GF-D8 (cell line): ENCODE measurements at places on chromosomes 5 and 9.
A peak's percentile ranks its signal among the peaks of the same experiment; 100 is the strongest.

GRCh38 chr5:42787073-42787472, 24.6 kb downstream of the SELENOP start:
- no peak for DNase-seq

GRCh38 chr5:36240779-36241630, 720 bp downstream of the NADK2 start:
- DNase-seq: peak; percentile 27

DNA sequence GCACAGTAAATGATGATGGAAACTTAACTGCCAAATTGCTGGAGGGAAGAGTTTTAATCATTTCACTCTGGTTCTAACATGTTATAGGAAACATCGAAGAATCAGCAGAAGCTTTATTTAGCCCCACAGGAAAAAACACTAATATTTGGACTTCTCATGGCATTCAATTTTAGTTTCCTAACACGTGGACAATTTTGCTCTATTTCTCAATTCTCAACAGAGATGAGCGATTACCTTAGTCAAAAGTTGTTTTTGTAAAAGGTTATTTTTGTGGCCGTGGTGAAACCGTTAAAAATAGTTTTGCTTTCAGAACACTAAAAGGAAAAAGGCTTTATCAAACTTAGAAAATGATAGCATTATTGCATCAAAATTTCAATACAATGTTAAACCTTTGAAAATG, 235.2 kb downstream of the PLK2 start:
- no peak for DNase-seq

DNA sequence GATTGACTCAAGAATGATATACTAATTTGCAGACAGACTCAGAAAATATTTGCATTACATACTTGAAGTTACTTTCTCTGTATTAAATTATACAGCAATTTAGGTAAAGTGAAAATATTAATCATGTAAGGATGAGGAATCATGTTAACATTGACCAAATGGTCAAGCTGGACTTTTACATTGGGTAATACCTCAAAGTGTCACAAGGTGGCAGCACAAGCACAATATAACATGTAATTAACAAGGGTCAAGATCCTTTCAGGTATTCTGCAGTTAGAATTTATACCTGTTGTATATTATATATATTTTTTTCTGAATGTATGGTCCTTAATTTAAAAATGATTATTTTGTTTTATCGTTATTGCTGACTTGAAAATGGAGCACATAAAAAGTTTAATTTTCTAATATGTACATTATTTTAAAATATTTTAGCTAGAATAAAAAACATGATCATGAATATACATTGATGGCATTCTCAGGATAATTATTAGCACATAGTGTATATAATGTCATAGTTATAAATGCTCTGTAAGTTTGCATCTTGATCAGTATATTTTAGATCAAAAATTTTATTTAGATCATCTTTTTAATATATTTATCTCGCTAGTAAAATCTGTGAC, 8.6 kb downstream of the HAPLN1 start:
- DNase-seq: no peak

- DNase-seq: no peak
These were observed 517.3 kb upstream of the RORB start for GRCh38 chr9:73979894-73980264.

- DNase-seq: no peak
These were observed 9.6 kb upstream of the IL13 start for GRCh38 chr5:132648355-132648754.

DNA sequence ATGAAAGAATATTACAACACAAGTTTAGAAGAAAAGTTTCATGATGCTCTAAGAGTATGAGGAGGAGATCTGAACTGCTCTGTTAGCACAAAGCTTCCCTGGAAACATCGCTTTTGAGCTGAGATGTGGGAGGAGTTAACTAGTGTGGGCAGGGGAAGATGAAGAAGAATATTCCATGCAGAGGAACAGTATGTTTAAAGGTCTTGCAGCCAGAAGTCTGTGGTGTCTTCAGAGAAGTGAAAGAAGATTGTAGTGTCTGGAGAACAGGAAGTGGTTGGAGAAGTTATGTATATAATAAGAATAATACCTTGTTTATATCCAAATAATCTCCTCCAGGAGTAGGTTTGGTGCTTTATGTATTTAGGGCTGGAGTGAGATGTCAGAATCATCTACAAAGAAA, 406.7 kb downstream of the MAN2A1 start:
- DNase-seq: no peak

- DNase-seq: no peak
These were observed 44.4 kb downstream of the ACTBL2 start for GRCh38 chr5:57437976-57438805.

DNA sequence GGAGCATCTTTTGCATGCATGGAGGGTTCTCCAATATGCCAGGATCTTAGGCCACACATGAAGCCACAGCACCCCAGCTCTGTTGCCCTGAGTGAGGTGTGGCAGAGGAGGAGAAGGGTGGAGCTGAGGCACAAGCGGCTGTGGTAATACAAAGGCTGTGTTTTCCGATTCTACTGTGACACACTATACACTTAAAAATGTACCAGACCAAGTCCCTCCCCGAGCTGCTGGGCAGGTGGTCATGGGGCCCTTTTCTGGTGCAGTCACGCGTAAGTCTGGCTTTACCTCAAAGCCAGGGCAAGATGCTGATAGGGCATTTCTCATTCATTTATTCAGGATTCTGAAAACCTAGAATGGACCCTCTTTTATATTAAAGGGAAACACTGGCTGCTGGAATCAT, 3.7 kb downstream of the ADGRV1 start:
- no peak for DNase-seq

GRCh38 chr9:121860213-121860612, 208.8 kb downstream of the DAB2IP start:
- DNase-seq: no peak

DNA sequence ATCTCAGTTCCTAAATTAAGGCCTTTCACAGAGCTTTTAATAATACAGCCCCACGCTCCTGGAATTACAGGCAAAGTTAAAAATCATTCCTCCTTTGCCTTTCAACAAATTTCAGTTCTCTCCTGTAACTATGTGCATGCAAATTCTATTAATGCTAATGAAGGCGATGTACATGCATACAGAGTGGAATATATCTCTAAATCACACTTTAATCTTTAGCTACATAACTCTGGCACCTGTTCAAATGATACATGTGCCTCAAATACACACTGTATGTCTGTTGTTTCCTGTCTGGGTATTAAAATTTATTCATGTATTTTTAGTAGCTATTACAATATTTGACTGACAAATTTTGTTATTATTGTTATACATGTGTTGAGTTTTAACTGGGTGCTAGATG, 30.8 kb downstream of the CETN3 start:
- no peak for DNase-seq

GRCh38 chr9:117092582-117092981, 322.3 kb downstream of the ASTN2 start:
- DNase-seq: no peak

- DNase-seq: no peak
These were observed 3.1 kb downstream of the MYOT start for GRCh38 chr5:137870647-137871339.

DNA sequence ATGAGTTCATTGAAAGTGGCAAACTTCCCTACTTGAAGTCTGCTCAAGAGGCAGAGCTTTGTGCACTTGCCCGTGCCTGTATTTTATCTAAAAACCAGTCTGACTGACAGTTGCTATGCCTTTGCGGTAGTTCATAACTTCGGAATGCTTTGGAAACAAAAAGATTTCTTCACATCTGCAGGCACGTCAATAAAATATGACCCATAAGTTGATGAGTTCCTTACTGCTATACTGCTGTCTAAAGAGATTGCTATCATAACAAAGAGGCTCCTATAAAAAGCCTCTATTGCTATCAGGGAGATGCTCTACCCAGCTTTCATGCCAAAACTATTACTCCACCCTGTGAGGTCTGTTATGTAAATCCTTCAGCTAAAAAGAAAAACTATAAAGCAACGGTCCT, 25.4 kb upstream of the RNF20 start:
- no peak for DNase-seq

DNA sequence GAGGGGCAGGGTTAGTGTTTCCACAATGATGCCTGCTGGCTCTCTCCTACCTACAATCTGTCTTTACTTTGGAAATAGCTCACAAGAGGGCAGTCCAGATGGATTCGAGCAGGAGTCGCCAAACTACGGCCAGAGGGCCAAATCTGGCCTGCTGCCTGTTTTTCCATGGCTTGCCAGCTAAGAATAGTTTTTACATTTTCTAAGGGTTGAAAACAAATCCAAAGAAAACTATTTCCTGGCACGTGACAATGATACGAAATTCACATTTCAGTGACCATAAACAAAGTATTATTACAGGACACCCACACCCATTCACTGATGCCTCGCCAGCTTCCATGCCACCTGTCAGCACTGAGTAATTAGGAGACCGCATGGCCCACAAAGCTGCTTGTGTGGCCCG, 162.9 kb upstream of the WWC1 start:
- no peak for DNase-seq

DNA sequence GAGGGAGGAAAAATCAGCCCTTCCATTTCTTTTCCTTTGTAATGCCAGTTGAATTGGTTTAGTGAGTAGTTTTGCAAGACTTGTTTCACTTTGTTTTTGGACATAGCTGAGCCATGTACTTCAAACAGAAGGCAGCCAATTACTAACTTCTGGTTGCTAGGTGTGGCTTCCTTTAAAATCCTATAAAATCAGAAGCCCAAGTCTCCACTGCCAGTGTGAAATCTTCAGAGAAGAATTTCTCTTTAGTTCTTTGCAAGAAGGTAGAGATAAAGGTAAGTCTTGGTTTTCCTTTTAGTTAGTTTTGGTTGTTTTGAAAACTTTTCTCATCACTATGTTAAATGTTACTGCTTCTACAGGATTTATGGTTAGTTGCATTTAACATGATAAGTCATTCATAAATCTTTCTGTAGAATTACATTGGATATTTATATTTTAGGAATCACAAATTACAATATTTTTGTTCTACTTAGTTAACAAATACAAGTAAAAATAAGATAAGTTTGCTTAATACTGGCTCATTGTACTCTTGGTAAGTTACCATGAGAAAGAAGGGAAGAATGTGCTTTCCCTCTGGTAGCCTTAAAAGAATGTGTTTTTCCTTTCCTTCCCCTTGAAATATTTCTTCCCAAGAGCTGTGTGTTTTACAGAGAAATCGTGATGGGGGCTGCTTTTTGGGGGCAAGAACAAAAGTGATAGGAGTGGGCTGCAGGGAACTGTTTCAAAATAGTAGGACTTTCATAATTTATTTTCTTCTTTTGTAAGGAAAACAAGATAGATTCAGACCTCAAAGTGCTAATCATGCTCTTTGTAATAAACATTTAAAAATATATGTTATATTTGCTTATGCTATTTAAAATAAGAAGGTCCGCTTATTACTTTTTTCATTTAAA, at the start of gene ANXA1:
TSS of gene ANXA1 (plus strand) at position 213 of the 890 bp plus-strand sequence. CDS start 6,671 bp downstream, outside the sequence.
- DNase-seq: peak; percentile 69

DNA sequence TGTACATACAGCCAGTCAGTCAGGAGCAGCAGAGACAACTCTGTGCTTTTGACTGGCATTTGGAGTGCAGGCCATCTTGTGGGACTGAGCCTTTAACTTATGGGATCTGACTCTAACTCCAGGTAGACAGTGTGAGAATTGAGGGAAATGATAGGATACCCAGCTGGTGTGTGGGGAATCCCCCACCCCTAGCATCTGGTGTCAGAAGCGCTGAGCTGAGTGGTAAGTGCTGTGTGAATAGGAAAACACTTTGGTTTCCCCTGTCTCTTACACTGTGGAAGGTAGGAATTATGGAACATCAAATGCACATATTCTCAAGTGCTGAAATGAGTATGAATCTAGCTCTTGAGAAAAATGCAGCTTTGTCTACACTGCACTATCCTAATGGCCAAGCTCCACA, 43.9 kb downstream of the CCDC125 start:
- no peak for DNase-seq

DNA sequence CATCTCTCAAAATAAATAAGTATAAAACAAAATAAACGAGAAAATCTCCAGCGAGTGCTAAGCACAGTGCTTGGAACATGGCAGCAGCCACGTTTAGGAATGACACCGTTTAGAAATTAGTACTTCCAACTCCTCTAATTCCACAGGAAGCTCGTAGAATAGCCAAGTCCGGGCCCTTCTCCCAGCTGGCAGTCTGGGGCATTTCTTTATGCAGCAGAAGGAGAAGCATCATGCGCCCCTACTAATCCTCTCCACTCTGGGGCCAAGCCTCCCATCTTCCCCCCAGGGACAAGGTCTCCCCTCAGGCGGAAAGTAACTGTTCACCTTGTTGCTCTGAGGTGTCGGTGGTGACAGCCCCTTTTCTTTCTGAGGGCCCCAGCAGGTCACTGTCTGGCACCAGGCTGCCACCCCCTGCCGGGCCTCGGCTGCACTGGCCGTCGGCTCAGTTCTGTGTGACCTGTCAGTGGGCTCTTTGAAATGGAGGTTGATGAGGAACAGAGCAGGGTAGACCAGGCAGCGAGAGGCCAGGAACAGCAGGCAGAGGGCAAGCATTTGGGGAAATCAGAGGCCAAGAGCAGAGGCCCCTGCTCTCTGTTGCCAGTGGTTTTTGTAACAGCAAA, 113.5 kb upstream of the WWC1 start:
- DNase-seq: no peak

DNA sequence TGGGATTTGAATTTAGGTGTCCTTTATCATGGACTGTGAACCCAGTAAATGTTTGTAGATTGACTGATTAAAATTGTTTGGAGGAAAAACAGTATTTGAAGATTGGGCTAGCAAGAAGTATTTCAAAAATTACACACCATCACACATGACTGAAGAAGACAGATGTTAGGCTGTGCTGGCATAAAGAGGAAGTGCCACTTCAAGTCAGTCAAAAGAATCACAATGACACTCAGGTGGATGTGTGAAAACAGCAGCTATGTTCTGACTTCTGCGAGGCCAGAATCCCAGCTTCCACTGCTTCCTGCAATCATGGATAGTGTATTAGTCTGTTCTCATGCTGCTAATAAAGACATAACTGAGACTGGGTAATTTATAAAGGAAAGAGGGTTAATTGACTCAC, 393.3 kb downstream of the DMRT2 start:
- DNase-seq: no peak

DNA sequence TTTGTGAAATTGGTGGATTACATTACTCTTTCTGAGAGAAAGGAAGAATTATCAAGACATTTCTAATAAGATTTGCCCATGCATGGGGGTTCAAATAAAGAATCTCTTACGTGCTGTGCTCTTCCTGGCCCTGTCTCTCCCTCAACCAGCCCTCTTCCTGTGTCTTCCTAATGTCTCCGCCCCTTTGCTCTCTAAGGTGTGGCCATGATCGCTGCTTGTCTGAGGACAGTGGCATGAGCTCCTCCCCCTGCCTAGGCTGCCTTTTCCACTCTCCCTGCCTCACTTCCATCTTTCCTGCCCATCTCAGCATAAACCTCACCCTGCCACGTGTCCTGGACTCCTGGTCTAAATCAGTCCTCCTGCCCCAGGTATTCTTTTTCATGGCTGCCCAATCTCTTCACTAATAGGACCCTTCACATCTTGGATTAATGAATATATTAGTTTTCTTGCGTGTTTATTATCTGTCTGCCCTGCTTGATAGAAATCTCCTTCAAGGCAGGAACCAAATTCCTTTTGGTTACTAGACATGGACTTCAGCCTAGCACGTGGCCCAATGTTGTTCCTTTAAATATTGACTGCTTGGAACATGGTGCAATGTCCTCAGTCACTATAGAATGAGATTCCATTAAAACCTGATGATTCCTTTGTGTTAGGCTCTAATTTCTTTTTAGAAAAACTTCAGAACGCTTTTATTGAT, 122.3 kb downstream of the MTRR start:
- no peak for DNase-seq

GRCh38 chr5:77181173-77181572, 29.3 kb upstream of the PDE8B start:
- DNase-seq: no peak

GRCh38 chr9:27426511-27427271, 97.4 kb upstream of the IFNK start:
- DNase-seq: no peak

- no peak for DNase-seq
These were observed 29.0 kb upstream of the C9orf72 start for GRCh38 chr9:27602142-27602861.
